ENCODE measurements at places on chromosomes 7 and 10.

GRCh38 chr10:124829447-124830115 lies 28.0 kb downstream of the ABRAXAS2 start:
- DNase-seq, result no peak

DNA sequence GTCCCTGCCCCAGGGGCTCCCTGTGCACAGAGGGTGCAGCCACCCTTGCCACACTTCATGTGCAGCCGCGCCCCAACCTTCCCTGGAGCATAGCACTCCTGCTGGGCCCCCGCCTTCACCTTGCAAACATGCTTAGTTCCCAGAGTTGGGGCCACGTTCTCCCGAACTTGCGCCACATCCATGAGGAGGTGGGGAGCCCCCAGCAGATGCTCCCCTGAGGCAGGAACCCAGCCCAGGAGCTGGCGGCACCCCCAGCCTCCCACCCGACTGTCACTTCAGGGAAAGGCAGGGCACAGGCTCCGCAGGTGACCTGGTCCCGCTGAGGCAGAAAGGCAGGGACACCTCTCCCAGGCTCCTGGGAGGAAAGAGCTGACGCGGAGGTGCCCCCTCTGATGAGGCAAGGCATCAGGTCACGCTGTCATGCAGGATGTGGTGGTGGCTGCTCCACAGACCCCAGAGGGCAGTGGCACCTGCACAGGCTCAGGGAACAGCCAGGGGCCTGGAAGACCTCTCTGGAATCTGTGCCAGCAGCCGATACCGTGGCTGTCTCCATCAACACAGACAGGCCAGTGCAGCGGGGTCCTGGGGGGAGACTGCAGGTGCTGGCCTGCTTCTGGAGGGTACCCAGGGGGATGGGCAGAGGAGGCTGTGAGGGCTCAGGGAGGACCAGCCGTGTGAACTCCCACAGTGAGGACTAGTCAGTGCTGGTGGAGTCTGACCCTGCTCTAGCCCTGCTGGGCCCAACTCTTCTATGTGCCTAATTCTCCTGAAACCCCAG lies 221.3 kb downstream of the MAD1L1 start:
- DNase-seq, result no peak

- no peak for DNase-seq
Measured at GRCh38 chr7:67346876-67347275, 350.2 kb downstream of the TYW1 start.

DNA sequence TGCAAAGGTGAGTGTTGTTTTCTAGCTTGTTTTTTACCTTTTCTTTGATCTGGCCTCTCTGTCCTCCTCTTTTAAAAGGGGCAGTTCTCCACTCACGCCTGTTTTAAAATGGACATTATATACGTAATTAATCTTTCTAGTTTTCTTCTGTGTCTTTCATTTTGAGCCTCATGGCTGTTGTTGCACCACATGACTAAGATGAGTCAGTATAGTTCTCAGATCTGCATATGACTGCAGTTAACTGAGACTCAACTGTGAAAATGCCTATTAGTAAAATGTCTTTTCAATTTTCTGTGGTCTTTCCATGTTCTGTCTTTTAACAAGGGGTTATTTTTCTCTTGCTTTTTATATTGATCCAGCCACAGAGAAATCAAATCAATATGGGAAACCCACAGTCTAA lies 296.1 kb downstream of the CDK14 start:
- DNase-seq, result no peak

- DNase-seq, result no peak
Measured at GRCh38 chr10:6737080-6737641, 157.1 kb upstream of the PRKCQ start.

DNA sequence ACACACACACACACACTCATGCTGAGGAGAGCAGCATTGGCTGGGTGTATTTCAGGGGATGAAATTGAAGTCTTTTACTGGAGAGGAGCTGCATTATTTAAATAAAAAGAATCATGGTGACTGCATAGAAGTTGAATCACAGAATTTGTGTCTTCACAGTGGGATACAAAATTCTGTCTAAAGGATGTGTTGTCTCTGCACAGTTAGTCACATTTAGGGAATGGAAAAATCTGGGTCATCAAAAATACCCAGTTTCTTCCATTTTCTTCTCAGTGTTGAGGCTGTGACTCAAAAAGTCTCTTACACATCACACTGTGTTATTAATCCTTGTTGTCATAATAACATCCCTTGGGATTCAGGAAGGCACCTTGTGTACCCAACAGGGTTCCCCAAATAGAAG lies 10.9 kb downstream of the PAPSS2 start:
- no peak for DNase-seq

DNA sequence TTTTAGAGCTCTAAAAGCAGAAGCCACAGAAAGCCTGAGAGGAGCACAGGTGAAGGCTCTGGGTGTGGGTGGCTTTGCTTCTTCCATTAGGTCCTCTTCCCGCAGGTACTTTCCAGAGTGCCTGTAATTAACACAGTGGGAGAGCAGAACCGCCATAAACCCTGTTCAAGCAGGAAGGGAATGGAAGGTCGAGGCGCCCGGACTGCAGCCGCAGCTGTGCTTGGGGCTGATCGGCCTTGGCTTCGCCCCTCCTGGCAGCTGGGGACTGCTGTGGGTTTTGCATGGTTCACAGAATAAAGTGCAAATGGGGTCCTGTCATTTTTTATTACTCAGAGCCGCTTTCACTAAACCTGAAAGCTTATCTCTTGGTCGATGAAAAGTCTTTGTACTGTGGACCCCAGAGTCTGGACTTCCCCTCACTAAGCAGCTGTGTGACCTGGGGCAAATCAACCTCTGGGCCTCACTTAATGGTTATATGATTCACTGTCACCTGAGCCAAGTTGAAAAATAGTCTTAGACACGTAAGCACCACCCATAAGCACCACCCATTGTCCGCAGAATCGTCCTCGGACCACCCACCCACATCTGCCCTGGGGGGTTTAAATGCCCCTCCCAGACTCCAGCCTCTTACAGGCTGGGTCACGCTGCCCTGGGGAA lies 100.9 kb downstream of the XRCC2 start:
- no peak for DNase-seq

GRCh38 chr10:33025039-33025438 lies 67.0 kb upstream of the ITGB1 start:
- DNase-seq, result no peak

- no peak for DNase-seq
Measured at GRCh38 chr10:31011665-31012022, 20.0 kb downstream of the ZNF438 start.

- no peak for DNase-seq
Measured at GRCh38 chr10:23370106-23370505, 25.5 kb upstream of the C10orf67 start.

- no peak for DNase-seq
Measured at GRCh38 chr7:117202511-117202910, 120.3 kb downstream of the WNT2 start.

DNA sequence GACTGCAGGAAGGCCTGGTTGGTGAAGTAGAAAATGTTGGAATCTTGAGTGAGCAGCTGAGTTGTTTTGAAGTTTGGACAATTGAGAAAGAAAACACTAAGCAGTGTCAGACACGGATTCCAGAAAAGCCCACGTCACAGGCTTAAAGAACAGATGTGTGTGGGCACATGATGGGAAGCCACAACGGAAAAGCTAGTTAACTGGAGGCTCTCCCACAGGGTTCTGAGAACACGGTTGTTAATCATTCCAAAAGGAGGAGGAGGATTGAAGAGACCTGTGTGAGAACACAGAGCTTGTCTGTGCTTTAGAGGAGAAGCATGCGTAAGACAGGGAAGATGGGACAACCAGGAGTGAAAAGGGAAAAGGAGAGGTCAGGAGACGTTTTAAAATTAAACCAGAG lies 42.6 kb downstream of the SHH start:
- DNase-seq, result no peak

DNA sequence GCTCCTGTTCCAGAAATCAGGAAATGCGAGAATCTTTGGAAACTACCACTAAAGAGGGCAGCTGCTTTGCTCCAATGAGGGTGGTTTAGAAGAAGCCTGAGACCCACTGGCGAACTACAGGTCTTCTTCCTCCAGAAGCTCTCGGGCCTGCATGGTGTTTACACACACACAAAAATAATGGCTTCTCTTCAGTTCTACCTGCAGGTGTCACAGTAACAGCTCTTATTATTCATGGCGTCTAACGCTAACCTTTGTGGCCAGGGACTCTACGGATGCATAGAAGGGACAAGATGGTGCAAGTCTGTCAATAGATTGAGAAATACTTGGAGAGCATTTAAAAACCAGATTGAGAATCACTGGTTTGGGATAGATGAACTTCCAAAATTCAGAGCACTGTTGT lies 22.4 kb downstream of the GPR141 start:
- DNase-seq, result no peak

- DNase-seq, result no peak
Measured at GRCh38 chr7:957418-958220, 3.1 kb upstream of the ADAP1 start.

- DNase-seq, result no peak
Measured at GRCh38 chr7:155182406-155182970, 112.4 kb downstream of the HTR5A start.

- peak; percentile 32 for DNase-seq
Measured at GRCh38 chr10:12720217-12720981, 281.1 kb downstream of the CCDC3 start.

DNA sequence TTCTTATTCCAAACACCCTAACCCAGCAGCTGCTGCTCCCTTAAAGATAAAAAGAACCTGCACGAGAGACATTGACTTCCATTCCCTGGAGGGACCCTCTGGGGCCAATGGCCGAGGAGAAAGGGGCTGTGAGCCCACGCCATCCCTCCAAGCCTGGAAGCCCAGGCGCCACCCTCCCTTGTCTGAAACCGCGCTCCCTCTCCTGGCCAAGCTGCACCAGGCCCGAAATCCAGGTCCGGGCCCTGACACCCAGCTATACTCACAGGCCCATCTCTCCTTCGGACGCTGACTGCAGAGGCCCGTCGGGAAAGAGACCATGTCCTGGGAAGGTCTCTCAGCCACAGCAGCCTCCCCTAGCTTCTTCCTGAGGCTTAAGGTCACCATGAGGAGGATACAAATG lies 196.5 kb downstream of the PTPRN2 start:
- DNase-seq, result no peak

GRCh38 chr10:85458324-85458723 lies 908.3 kb downstream of the GRID1 start:
- no peak for DNase-seq

DNA sequence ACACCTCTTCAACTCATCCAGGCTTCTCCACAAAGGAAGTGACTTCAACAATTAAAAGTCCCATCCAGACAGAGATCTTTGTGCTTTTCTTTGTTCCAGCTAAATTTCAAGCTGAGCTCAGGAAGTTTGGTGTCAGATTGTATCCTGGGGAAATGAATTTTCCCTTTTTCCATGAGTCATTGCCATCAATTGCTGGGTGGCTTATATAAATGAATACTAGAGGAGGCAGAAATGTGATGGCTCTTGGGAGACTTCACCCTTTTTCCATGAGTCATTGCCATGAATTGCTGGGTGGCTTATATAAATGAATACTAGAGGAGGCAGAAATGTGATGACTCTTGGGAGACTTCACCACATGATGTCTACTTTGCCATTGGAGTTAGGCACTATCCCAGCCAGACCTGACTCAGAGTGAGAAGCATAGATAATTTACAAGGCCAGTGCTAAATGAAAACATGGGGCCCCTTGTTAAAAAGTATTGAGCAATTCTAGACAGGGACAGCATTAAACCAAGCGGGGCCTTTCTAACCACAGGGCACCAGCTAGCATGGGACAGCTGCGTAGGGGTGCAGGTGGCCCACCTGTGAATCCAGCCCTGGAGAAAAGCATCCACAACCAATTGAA lies 339.2 kb upstream of the PODXL start:
- DNase-seq, result no peak

All from Jurkat, Clone E6-1 (cell line).